IPS DF 19.7 (cell line): ENCODE measurements at places on chromosomes 5 and 9.

- DNase-seq: no peak
These were observed 197.0 kb downstream of the SEC61B start for GRCh38 chr9:99419070-99419469.

- no peak for DNase-seq
These were observed 111.0 kb downstream of the MED27 start for GRCh38 chr9:131968632-131969031.

DNA sequence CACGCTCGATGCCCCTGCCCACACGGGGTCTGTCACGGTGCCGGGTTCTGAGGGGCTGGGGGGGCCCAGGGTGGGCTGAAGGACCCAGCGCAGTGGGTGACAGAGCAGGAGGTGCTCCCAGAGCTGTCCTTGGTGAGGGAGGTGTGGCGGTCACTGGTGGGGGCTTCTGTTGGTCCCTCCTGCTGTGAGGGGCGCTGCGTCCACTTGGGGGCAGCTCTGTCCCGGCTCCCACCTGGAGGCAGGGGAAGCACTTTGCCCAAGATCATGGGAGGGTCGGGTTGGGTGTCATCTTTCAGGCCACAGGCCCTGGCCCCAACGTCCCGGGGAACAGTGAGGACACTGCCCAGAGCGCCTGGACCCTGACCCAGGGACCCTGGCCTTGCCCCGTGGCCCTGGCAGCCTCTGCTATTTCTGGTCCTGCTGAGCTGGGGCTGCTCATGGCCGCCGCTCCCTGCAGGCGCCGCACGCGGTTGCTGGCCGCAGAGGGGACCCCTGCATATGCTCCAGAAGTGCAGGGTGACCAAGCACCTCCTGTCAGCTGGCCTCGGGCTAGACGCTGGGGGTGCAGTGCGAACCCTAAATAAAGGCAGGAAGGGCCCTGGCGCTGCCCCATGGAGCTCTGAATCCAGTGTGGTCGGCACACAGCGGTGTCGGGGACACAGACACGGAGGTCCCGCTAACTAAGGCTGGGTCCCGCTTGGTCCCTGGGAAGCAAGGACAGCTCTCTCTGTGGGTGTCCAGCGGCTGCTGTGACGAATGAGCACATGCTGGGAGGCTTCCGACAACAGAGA, 11.6 kb upstream of the RNU6ATAC start:
- DNase-seq: no peak

DNA sequence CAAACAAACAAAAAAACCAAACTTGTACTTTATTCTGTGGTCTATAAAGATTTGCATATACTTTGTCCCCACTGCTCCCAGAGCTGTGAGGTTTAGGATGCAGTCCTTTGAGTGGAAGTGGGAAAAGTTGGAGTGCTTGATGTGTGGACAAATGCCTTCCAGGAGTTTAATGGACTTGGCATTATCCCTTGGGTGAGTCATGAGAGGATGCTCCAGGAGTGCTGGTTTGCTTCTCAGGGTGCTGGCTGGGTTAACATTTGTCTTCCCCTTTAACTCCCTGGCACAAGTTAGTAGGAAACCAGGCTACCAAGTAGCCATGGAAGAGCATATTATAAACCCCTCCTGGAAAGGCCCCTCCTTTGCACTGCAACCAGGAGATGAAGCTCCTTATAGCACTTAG, 417.4 kb upstream of the RIOK2 start:
- DNase-seq: no peak

GRCh38 chr9:126471084-126471624, 142.6 kb upstream of the LMX1B start:
- DNase-seq: no peak

- DNase-seq: no peak
These were observed 73.7 kb upstream of the PJA2 start for GRCh38 chr5:109483395-109483971.

GRCh38 chr9:1531424-1531823, 481.3 kb downstream of the DMRT2 start:
- no peak for DNase-seq

DNA sequence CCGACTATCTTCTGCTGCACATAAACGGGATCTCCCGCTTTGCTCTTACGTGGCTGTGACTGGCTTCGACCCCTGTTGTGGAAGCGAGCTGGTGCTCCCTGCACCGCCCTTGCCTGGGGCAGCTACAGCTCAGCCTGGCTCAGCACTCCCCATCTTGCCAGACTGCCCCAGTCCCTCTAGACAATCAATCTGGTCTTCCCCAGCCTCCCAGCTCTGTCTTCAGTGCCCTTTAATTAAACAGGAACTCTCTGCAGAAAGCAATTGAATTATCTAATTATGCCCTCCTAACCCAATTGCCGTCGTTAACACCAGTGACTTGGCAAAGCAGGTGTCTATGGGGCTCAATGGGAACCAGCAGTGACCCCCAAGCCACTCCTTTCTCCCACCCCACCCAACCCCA, 18.9 kb upstream of the NTNG2 start:
- no peak for DNase-seq

DNA sequence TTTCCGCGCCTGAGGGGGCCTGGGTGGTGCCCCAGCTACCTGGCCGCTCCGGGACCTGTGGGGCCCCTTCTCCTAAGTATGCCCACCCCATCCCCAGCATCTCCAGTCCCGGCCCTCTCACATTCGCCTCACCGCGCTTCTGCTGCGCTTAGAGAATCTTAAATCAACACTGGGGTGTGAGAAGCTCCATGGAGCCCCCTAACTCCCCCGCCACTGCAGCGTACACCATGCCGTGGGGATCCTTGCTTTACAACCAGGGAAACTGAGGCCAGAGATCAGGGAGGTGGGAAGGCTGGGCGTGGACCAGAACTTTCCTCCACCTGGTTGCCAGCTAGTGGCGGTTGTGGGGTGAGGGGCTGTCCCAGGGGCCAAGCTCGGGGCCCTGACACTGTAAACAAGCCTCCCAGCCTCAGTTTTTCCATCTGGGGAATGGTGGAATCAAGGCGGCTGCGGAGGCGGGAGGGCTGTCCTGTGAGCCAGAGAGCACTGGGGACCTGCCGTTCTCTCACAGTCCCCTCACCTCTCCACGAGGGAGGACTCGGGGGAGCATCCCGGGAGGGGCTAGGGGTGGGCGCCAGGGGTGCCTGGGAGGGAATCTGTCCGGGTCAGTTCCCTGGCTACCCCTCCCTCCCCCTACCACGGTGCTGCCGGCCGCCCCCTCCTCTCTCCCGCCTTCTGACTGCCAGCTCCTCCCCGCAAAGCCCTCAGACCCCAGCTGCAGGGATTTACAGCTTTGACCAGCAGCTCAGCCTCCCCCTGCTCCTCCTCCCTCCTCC, 161.2 kb downstream of the C9orf50 start:
- no peak for DNase-seq

DNA sequence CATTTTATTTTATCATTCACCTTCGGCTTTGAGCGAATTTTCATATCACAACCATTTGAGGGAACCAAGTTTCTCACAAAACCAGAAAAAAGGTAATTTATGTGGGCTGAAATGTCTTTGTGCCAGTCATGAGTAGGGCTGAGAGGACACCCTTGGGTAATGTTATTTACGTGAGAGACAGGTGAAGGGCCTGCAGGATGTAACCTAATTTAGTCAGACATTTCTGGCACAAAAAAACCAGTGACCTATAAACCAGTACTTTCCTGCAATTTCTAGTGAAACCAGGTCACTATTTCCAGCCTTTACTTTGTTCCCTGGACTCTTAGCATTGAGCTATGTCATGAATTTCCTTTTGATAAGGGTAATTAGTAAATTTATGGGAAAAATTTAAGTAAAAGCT, 17.2 kb upstream of the CCDC112 start:
- no peak for DNase-seq

DNA sequence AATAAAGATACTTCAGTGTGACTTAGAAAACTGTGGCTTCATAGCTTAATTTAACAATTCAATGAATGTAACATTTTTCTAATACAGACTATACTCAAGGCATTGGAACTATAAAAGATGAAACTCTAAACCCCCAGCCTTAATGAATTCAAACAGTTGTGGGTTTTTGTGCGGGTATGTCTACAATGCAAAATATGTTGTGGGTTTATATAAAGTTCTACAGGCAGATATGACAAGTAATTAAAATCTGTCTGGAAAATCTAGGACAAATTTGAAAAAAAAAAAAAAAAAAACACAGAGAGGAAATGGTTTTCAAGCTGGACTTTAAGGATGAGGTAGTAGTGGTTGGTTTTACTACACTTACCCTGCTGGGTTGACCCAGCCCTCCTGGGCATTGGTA, 467.5 kb upstream of the TLE4 start:
- DNase-seq: no peak

GRCh38 chr5:87147441-87147840, 120.2 kb upstream of the RASA1 start:
- no peak for DNase-seq

DNA sequence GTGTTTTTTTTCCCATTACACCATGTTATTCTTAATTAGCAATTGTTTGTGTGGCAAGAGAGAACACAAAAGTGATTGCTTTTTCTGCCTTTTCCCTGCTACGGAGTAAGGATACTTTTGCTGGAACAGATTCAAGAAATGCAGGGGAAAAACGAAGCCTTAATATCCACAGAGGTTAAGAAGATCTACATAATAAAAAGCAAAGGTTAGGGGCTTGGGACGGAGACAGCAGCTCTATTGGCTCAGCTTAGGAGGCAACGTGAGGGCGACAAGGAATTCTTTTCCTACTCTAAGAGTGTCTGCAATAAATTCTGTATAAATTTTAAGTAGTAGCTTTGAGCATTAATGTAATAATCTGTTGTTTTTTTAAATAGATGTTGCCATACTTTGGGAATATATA, 693.3 kb downstream of the DTWD2 start:
- DNase-seq: no peak

- DNase-seq: no peak
These were observed 193.1 kb upstream of the PTGER4 start for GRCh38 chr5:40486437-40487275.

GRCh38 chr9:19137282-19137681, 10.0 kb upstream of the PLIN2 start:
- no peak for DNase-seq

DNA sequence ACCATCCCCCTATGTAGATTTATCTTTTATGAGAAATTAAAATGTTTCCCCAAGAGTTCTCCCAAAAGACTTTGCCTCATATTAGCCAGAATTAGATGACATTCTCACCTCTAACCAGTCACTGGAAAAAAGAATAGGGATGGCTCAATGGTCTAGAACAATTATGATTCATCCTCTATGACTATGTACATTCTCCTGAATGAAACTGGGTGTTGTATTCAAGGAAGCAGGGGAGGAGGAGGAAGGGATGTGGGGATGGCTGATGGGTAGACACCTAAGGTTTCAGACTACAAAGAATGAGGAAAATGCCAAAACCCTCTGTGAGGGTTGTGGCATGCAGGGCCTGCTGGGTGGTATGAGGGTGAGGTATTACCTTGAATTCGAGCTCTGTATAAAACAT, 49.5 kb upstream of the BRINP1 start:
- DNase-seq: no peak
